NCI-H69 (cell line): ENCODE measurements at places on chromosomes 4 and X.

DNA sequence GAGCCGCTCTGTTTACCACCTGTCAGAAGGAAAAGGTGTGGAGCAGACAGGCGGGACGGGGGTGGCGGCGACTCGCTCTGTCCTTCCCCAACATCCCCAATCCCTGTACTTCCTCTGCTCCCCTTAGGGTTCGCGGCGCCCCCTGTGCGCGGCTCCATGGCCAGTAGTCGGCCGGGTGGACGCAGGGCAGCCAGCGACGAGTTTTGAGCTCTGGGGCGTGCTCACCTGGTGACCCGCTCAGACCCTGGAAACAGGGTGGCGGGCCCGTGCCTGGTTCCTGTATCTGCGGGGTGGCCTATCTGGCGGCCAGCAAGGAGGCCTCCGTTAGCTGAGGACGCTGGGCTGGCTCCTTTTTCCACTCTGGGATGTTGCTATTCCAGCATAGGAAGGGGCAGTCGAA, 5.4 kb upstream of the MAGIX start:
- no peak for DNase-seq

DNA sequence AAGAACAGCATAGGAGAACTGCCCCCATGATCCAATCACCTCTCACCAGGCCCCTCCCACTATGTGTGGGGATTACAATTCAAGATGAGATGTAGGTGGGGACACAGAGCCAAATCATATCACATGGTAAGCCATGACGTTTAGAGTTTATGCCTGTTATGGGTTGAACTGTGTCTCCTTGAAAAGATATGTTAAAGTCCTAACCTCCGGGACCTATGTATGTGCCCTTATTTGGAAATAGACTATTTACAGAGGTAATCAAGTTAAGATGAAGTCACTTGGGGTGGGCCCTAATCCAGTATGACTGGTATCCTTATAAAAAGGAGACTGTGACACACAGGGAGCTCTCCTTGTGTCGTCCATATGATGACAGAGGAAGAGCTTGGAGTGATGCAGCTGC, 25.2 kb upstream of the SLC2A9 start:
- no peak for DNase-seq

DNA sequence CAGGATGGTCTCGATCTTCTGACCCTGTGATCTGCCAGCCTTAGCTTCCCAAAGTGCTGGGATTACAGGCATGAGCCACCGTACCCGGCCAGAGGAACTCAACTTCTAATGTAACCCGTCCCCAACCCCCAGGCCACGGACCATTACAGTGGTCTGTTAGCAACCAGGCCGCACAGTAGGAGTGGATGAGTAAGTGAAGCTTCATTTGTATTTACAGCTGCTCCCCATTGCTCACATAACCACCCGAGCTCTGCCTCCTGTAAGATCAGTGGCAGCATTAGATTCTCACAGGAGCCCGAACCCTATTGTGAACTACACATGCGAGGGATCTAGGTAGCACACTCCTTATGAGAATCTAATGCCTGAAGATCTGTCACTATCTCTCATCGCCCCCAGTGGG, 119.6 kb downstream of the SHROOM3 start:
- no peak for DNase-seq

- DNase-seq, result no peak
Observed at GRCh38 chr4:144310535-144310934, 170.0 kb upstream of the GYPA start.

GRCh38 chrX:124362072-124362471, 15.7 kb downstream of the SH2D1A start:
- no peak for DNase-seq

- no peak for DNase-seq
Observed at GRCh38 chr4:86657910-86658309, 63.8 kb downstream of the PTPN13 start.

GRCh38 chrX:152520653-152521052, 69.5 kb upstream of the GABRA3 start:
- DNase-seq, result no peak

DNA sequence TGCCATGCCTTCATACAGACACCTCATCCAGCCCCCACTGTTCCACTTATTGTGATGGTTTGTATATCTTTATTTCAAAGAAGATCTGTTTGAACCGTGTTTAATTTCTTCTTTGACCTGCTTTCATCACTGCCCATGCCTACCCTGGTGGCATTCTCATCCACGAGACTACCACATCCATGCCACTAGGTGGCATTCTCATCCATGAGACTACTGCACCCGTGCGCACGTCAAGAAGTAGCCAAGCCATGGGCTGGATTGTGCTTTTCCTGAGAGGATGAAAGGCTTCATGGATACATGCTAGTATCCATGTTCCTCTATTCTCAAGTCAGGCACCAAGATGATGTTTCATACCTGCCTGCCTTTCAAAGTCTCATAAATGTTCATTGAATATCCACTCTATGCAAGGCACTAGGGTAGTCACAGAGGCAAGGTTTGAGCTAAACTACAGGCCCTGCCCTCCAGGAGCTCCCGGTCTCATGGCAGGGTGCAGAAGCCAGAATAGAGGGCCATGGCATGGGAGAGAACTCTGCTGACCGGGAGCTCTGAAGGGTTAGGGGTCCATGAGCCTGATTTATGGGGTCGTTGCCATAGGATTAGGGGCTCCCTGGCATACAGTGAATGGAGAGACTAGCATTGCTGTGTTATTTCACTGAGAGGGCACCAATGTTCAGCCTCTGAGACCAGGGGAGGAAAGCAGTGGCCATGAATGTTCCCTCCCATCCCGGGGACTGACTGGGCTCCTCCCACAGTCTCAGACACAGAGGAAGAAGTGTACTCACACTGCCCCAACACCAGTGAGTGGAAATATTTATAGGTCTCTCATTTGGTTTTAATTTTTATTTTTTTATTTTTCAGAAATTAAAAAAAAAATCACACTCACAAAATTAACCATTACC, 24.8 kb upstream of the EOLA2 start:
- DNase-seq, result peak; percentile 36

DNA sequence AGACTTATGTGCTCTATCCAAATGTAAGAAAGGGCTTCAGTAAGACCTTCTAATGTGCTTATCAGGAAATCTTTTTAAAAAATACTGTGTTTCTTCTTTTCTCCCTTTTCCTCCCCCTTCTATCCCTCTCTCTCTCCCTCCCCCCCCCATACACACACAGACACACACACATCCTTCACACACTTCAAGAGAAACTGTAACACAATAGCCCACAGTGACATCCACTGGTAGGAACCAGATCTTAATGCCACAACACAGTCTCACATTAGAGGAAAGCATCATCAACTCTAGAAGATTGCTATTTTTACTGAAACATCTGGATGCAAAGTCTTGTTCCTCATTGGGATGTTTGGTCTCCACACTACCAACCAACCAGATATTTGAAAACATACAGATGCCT, 4.6 kb downstream of the PCDH19 start:
- DNase-seq, result peak; percentile 26

DNA sequence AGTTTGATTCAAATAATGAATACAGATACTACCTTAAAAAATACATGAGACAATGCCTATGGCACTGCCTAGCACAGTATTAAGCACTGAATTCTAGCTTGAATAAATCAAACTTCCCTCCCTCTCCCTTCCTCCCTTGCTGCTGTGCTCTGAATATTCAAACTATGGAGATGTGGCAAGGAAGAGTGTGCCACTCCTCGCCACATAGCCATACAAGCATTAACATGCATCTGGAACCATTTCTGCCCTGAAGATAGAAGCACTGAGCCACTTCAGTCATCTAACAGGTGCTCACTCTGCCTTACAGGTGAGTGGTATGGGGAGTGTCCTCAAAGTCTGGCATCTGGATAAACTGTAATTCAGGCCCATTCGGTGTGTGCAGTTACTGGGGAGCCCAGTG, 276.9 kb downstream of the ARHGAP24 start:
- no peak for DNase-seq

DNA sequence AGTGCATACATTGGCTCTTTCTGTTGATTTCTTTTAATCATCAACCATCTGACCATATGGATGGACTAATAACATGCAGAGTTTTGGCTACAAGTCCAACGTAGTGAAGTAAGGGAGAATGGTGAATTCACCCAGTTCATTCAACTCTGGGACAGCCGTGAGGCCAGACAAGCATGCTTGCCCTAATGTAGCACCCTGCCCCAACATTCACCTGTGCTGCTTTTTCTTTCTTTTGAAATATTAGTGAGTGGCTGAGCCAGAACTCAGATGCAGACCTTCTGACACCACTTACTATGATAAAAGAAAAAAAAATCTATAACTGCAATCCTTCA, 17.5 kb downstream of the ARSJ start:
- DNase-seq, result peak; percentile 51

GRCh38 chrX:135974279-135974856, 580 bp upstream of the MMGT1 start:
- peak; percentile 88 for DNase-seq
